ENCODE measurements at places on chromosomes 13 and 19.

GRCh38 chr13:73521290-73521624, 462.5 kb downstream of the KLF5 start:
- no peak overlapping the region for H3K4me3 ChIP-seq
- peaks cover 10% of the 10 kb centered on the region for H3K4me1 ChIP-seq
- H3K27me3 ChIP-seq, result no peaks in the 10 kb centered on the region
- H3K36me3 ChIP-seq, result no peaks in the 10 kb centered on the region

DNA sequence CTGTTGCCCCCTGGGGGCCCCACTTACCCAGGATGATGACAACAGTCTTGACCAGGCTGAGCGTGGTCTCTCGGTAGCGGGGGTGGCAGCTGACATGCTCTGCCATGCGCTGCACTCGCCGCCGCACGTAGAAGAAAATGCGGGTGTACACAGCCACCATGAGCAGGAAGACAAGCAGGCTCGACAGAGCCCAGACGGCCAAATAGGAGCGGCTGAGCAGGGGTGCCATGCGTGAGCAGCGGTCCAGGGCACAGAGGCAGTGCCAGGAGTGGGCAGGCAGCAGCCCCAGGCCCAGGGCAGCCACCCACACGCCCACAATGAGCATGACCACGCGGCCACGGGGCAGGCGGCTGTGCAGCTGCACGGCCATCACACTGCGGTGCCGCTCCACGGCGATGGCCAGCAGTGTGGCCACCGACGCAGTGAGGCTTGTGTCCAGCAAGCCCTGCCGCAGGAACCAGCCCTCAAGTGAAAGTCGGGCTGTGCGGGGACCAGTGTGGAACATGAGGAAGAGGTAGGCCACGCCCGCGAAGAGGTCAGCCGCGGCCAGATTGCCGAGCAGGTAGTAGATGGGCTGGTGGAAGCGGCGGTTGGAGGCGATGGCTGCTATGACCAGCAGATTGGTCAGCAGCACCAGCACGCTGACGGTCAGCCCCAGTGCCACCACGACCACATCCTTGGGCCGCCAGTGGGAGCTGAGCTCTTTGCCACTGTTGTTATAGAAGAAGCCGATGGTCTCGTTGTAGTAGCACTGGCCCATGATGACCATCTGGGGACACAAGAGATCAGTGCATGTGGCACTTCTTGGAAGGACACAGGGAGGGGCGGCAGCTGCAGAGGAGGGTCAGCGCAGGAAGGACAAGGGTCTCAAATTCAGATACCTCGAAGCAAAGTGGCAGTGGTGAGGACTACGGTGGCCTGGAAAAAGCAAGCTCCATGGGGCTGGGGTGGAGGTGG, 1.2 kb downstream of the LPAR2 start:
- no peak overlapping the region for H3K27ac ChIP-seq
- H3K27me3 ChIP-seq, result no peaks in the 10 kb centered on the region
- H3K4me1 ChIP-seq, result peaks cover 12% of the 10 kb centered on the region
- H3K4me3 ChIP-seq, result peak overlapping the region; percentile 74
- peaks cover 15% of the 10 kb centered on the region for H3K36me3 ChIP-seq

GRCh38 chr13:39531646-39532045, 71.3 kb downstream of the LHFPL6 start:
- H3K36me3 ChIP-seq, result no peaks in the 10 kb centered on the region
- peaks cover 3% of the 10 kb centered on the region for H3K27me3 ChIP-seq
- no peak overlapping the region for H3K27ac ChIP-seq
- H3K4me1 ChIP-seq, result no peaks in the 10 kb centered on the region

DNA sequence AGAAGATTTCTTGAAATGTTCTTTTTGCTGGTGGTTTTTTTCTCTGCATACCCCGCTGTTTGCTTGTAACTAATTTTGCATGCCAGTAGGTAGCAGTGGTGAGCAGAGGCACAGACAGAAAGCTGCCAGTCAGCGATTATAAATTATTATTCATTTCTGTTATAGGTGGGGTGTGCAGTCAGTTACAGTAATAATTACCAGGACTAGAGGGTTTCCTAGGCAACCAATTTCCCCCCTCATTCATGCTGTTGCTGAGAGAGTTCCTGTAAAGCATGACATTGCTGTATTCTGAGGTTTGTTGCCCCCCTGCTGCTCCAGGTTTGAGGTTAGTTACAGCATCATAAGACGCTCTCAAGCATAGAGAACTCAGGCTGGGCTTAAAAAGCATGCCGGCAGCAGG, 104.5 kb downstream of the URI1 start:
- peak; percentile 99 for DNase-seq
- H3K27me3 ChIP-seq, result no peaks in the 10 kb centered on the region
- H3K4me3 ChIP-seq, result peak overlapping the region; percentile 33
- peak overlapping the region; percentile 30 for H3K27ac ChIP-seq
- H3K4me1 ChIP-seq, result peaks cover 4% of the 10 kb centered on the region

DNA sequence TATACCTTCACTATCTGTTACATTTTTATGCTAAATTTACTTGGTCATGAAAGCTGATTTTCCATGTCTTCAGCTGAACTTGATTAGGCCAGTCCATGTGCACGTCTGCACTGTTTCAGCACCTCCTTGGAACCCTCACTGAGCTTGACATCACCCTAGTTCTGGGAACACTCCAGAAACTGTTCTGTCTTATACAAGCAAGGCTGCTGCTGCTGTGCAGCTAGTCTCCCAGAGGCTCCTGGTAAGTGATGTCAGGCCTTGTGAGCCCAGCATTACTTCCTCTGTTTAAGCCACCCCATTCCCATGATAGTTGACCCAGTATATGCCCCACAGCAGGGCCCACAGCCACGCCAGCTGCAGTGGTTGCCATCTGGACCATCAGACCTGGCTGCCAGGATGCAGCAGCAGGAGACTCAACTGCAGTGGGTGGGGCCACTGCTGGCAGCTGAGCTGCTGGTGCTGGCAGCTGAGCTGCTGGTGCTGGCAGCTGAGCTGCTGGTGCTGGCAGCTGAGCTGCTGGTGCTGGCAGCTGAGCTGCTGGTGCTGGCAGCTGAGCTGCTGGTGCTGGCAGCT, 90.5 kb upstream of the AKAP11 start:
- H3K27ac ChIP-seq, result no peak overlapping the region
- H3K4me1 ChIP-seq, result no peaks in the 10 kb centered on the region
- no peaks in the 10 kb centered on the region for H3K27me3 ChIP-seq
- DNase-seq, result no peak

DNA sequence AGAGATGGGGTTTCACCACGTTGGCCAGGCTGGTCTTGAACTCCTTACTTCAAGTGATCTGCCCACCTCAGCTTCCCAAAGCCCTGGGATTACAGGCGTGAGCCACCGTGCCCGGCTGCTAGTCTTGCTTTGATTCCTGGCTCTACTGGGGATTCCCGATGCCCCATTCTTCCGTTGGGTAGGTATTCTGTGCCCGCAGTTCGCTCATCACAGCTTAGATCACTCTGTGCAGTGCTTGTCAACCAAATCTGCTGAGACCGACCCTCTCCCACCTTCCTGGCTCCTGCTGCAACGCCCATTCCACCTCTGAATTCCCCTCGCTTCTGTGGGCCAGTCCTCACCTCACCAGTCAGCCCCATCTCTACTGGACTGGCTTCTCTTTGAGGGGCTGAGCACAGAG, 4.6 kb upstream of the ZNF414 start:
- no peak for DNase-seq
- no peaks in the 10 kb centered on the region for H3K27me3 ChIP-seq
- peaks cover 2% of the 10 kb centered on the region for H3K36me3 ChIP-seq
